ENCODE measurements at places on chromosomes 6 and 20.
A peak's percentile ranks its signal among the peaks of the same experiment; 100 is the strongest.

GRCh38 chr6:6508643-6509042, 79.9 kb upstream of the LY86 start:
- no peak for DNase-seq

GRCh38 chr20:24535941-24536730, 66.7 kb downstream of the SYNDIG1 start:
- no peak for DNase-seq

DNA sequence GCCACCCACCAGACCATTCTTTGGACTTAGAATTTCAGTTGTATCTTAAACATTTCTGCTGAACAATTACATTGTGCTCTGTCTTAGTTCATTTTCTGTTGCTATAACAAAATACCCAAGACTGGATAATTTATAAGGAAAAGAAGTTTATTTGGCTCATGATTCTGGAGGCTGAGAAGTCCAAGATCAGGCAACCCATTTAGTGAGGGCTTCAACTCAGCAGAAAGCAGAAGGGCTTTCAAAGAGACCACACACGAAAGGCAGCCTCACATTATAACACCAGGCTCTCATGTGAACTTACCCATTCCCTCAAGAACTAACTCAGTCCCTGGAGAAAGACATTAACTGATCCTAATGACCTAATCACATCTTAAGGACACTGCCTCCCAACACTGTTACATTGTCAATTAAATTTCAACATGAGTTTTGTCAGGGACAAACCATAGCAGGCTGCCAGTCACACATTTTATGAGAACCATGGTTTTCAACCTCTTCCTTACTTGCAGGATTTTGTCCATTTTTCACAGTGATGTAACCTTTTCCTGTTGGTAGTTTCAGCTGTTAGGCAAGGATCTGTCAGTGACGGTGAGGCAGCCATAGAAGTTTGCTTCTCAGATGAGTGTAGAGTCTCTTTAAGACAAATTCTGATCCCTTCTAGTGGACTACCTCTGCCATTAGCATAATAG, 399.6 kb upstream of the SOX4 start:
- DNase-seq: no peak

- no peak for DNase-seq
Observed at GRCh38 chr6:135440087-135440792, 57.3 kb downstream of the AHI1 start.

- DNase-seq: no peak
Observed at GRCh38 chr6:28206928-28207509, 18.1 kb upstream of the ZSCAN9 start.

GRCh38 chr20:23622839-23623343, 14.9 kb downstream of the CST3 start:
- peak; percentile 94 for DNase-seq

DNA sequence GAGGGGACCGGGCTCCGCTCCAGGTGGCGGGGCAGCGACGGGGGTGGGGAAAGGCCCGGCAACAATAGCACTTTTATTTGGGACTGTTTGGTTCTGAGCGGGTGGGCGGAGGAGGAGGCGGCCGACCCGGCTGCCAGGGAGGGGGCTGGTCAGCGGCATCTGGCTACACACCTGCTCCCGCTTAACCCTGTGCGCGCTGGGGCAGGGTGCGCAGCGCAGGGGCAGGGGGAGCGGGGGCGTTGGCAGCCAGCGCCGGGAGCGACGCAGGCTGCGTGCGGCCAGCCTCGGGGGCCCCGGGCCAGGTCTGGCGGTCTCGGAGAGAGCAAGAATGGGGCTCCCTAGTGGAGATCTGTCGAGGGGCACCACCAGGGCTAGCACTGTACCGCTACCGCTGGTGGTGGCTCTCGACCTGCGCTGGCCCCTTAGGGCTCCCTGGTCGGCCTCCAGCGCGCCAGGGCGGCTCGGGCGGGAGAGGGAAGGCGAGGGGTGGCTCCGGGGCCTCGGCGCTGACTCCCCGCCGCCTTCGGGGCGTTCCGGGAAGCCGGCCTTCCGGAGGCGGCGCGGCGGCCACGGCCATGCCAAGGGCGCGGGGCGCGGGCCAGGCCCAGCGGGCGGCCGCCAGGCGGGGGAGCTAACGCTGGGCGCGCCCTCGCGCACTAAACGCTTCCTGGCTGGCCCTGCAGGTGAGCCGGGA, 92.4 kb downstream of the NCR2 start:
- no peak for DNase-seq

DNA sequence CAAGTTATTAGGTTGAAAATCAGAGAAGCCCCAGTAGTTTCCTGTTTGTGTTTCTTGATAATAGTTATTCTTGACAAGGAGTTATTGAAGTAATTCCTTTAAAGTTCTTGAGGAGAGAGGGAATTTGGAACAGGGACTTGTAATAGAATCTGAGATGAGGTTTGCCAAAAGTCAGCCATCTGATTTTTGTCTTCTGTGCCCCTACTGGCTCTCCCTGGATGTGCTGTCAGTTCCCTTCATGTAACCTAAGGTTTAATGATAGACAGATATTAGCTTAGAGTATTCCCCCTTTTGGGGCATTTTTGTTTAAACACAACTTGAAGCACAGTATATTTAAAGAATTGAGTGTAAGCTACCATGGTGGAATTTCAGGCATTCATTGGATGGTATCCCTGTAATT, 71.4 kb downstream of the CARMIL1 start:
- DNase-seq: no peak

- DNase-seq: no peak
Observed at GRCh38 chr6:18445228-18445627, 58.1 kb downstream of the RNF144B start.

- no peak for DNase-seq
Observed at GRCh38 chr20:64115171-64115911, 8.0 kb upstream of the NPBWR2 start.

- DNase-seq: no peak
Observed at GRCh38 chr6:137780447-137781034, 86.5 kb upstream of the TNFAIP3 start.

GRCh38 chr6:1396952-1397868, 7.8 kb downstream of the FOXF2 start:
- DNase-seq: no peak

GRCh38 chr6:42047790-42048405, 2.4 kb upstream of the TAF8 start:
- DNase-seq: no peak

- DNase-seq: no peak
Observed at GRCh38 chr6:61682562-61682961, 603.5 kb downstream of the KHDRBS2 start.

DNA sequence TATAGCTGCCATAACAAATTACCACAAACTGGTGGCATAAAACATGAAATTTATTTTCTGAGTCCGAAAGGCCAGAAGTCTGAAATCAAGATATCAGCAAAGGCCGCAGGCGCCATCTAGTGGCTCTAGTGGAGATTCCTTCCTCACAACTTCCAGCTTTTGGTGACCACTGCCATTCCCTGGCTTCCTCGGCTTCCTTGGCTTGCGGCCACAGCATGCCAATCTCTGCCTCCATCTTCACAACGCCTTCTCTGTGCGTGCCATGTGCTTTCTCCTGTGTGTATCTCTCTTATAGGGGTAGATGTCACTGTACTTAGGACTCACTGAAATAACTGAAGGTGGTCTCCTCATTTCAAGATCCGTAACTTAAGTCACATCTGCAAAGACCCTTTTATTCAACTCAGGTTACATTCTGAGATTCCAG, 5.4 kb upstream of the PLAGL1 start:
- DNase-seq: peak; percentile 65

- DNase-seq: no peak
Observed at GRCh38 chr20:1232286-1233111, 6.7 kb downstream of the RAD21L1 start.

GRCh38 chr20:44087051-44087856, 99.7 kb downstream of the JPH2 start:
- no peak for DNase-seq

GRCh38 chr6:157946053-157946617, 35.5 kb upstream of the SYNJ2 start:
- DNase-seq: no peak

GRCh38 chr6:10529231-10529801, 8.2 kb downstream of the GCNT2 start:
- no peak for DNase-seq

GRCh38 chr6:16200321-16200883, 38.0 kb upstream of the GMPR start:
- DNase-seq: no peak

GRCh38 chr6:129710450-129711270, 683 bp upstream of the ARHGAP18 start:
- DNase-seq: no peak

DNA sequence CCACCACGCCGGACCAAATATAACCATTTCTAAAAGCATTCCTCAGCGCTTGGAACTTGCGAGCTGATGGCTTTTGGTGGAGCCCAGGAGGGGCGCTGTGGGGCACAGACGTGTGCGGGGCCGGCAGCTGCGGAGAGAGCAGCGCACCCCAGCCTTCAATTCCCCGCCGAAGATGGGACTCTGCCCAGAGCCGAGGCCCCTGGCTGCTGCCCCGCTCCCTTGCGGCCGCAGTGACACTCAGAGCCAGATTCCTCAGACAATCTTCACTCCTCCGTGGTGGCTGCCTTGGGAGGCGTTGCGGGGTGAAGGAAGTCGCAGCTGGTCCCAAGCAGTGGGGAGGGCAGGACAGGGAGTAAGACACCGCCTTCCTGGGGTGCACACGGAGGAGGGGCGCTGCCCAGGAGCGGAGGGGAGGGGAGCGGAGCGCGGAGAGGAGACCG, 87.7 kb downstream of the TMEM242 start:
- no peak for DNase-seq

DNA sequence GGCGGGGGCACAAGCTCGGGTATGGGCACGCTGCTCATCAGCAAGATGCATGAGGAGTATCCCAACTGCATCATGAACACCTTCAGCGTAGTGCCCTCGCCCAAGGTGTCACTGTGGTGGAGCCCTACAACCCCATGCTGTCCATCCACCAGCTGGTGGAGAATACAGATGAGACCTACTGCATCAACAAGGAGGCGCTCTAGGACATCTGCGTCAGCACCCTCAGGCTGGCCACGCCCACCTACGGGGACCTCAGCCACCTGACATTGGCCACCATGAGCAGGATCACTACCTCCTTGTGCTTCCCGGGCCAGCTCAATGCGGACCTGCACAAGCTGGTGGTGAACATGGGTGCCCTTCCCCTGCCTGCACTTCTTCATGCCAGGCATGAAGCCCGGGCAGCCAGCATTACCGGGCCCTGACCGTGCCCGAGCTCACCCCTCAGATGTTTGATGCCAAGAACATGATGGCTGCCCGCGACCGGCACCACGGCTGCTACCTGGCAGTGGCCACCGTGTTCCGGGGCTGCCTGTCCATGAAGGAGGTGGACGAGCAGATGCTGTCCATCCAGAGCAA, 12.8 kb downstream of the GABRR2 start:
- no peak for DNase-seq

DNA sequence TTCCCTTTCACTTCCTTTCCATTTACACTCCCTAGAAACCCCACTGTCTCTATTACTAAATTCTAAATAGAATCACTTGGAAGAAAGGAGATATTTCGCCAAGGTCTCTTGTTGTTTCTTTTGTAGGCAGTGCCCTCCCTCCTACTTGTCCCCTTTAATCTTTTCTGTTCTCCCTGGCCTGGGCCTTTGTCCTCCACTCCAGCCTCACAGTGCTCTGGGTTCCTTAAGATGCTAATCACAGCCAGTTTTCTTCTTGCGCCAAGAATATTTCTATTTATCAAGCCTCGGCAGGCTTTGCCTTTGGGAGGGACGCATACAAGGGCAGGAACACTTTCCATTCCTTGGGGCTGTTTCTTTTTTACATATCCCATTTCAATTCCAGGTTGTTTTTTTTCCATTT, 520.6 kb upstream of the CHD6 start:
- DNase-seq: no peak

GRCh38 chr6:356828-357251, 34.7 kb upstream of the IRF4 start:
- DNase-seq: no peak

- no peak for DNase-seq
Observed at GRCh38 chr20:34776177-34776576, 49.3 kb downstream of the NCOA6 start.

DNA sequence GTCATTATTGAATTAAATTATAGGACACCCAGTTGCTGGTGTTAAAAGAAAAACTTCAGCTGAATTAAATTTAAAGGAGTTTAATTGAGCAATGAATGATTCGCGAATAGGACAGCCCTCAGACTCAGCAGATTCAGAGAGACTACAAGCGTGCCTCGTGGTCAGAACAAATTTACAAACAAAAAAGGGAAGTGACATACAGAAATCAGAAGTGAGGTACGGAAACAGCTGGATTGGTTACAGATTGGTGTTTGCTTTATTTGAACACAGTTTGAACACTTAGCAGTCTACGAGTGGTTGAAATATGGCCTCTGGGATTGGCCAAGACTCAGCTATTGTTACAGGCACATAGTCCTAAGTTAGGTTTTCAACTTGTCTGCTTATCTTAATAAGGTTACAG, 25.8 kb upstream of the TNFRSF21 start:
- DNase-seq: no peak

All from HS-27A (cell line).